ENCODE measurements at places on chromosomes 7 and 10.

GRCh38 chr10:132353456-132354355 lies 21.7 kb downstream of the LRRC27 start:
- no peak for DNase-seq

DNA sequence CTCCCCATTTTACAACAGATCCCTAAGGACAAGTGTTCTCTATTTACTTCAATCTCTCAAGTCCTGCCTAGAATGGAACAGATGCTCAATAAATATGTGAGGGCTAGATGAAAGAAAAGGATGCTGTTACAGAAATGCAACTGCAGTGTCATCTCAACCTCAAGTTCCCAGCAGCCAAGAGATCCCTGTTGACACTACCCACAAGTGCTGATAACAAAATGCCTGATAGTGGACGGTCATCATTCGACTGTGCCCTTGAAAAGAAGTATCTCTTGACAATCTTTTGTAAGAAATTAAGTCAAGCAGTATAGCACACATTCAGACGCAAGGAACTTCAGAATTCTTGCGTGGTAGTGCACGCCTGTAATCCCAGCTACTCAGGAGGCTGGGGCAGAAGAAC lies 133.2 kb downstream of the PARD3 start:
- DNase-seq, result no peak

DNA sequence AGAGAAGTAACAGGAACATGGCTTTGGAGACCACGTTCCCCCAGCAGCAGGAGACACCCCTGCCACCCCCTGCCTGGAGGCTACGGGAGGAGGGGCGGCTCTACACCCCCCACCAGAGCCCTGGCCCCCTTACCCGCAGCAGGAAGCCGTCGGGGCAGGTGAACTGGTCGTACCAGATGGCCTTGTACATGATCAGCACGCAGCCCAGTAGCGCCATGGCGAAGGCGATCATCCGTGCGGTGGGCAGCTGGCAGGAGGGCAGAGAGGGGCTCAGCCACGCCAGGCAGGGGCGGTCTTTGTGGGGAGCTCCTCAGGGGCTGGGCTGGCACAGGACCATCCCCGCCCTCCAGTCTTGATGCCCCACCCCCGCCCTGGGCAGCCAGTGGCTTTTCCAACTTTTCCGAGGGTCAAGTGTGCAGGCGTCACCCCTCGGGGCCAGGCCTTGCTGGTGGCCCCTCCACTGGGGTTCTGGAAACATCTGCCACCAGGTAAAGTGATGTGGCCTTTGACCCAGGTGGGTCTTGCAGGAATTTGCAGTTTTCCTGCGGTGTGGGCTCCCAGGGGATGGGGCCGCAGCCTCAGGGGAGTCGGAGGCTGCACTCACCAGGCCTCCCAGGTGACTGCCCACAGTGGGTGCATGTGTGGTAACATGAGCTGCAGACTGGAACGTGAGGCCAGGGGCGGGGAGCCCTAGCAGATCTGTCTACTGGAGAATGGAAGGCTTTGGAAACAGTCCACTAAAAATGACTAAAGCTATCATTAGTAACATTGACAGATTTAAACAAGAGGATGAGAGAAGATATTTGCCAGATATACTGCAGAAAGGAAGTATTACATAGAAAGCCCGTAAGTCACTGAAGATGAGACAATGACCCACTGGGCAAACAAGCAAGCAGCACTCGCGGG lies 9.7 kb downstream of the CALY start:
- no peak for DNase-seq

DNA sequence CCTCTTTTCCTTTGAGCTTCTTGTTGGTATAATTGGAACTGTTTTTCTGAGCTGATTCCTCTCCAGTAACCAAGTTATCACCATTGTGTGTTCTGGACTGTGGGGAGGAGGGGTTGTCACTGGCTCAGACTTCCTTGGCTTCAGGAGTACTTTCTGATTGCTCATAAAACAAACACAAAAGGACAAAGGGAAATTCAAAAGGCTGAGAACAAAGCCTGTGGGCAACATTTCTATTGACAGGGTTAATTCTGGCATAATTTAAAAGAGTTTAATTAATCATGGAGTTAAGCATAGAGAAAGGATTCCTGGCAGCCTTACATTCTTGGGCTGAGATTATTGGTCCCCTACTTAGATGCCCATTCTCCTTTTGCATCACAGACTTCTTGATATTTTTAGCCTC lies 222.9 kb upstream of the KMT2E start:
- no peak for DNase-seq
